ENCODE measurements at places on chromosomes 7 and 10.

- no peak for DNase-seq
Observed at GRCh38 chr10:129982825-129983224, 18.8 kb upstream of the EBF3 start.

DNA sequence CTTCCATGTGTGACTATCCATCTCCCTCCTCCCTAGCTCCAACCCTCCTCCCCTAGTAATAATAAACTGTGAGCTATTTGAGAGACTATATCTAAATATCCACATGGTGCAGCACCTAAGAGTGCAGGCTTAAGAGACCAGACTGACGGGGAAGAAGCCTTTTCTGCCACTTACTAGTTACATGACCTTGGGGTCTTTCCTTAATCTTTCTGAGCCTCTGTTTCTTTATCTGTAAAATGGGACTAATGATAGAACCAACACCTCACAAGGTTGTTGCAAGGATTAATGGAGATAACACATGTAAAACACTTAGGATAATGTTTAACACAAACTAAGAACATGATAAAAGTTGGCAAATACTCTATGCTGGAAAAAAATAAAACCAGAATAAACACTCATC is 37.1 kb upstream of the FBXW4 start:
- DNase-seq = no peak

DNA sequence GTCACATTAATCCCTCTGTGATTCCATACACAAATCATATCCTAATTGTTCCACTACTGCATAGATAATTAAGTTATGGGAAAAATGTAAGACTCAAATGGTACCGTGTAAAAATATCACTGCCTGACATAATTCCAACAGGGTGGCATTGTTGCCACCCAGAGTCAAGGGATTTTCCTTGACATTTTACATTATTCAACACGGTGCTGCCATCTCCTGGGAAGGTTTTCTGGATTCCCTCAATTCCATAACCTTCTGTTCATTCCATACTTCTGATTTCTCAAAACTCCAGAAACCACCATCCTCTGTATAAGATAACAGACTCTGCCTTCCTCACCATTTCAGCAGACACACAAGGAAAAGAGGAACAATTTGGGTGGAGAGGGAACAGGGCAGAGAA is 495.9 kb downstream of the XPNPEP1 start:
- no peak for DNase-seq

DNA sequence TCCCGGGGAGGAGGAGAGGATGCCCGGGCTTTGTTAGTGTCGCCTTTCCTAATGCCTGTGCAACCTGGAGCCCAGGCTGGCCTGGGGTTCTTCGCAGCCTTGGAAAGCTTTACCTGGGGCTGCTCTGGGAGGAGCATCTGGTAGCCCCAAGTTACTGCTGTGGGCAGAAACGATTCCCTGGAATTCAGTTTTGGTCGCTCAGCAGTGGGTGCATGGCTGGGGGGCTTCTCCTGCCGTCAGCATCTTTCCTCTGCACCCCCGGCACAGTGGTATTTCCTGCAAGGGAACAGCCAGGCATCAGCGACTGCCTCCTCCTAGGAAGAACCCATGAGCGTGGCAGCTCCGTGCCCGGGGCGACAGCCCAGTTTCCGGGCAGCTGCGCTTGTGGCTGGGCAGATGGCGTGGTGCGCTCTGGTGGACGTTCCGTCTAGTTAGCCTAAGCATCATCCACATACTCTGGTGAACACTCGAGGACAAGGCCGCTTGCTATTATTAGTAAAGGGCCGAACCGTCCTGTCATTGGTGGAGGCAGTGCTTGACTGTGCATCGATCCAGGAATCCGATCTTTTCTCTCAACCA is 107.0 kb upstream of the BTBD16 start:
- no peak for DNase-seq

- DNase-seq = no peak
Observed at GRCh38 chr7:1523844-1524243, 6.7 kb upstream of the MAFK start.

- no peak for DNase-seq
Observed at GRCh38 chr7:108308903-108309302, 147.3 kb downstream of the NRCAM start.

GRCh38 chr7:116969371-116969902 is 16.1 kb downstream of the ST7 start:
- no peak for DNase-seq

- DNase-seq = no peak
Observed at GRCh38 chr10:109962247-109962646, 38.9 kb upstream of the XPNPEP1 start.

- no peak for DNase-seq
Observed at GRCh38 chr7:154375956-154376355, 323.8 kb downstream of the DPP6 start.

DNA sequence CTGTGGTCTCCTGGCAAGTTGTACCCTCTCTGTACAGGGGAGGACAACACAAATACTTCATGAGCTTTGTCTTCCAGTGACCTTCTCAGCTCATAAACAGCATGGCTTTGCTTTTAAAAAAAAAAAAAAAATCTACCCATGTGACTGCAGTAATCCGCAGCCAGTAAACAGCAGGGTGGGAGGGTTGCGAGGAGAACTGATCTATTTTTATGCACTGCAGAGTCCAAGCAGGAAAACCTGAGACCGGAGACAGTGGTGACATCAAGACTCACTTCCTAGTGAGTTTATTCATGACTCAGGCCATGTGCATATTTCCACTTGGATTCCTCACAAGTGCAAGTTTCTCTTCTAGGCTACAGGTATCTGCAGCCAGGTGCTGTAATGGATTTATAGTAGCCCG is 127.9 kb downstream of the NRF1 start:
- DNase-seq = no peak

All from HuH-7.5 (cell line).